NCI-H2081 (cell line): ENCODE measurements at places on chromosomes 3 and 15.
A peak's percentile ranks its signal among the peaks of the same experiment; 100 is the strongest.

- DNase-seq: no peak
Observed at GRCh38 chr3:147518465-147518864, 109.3 kb downstream of the ZIC1 start.

DNA sequence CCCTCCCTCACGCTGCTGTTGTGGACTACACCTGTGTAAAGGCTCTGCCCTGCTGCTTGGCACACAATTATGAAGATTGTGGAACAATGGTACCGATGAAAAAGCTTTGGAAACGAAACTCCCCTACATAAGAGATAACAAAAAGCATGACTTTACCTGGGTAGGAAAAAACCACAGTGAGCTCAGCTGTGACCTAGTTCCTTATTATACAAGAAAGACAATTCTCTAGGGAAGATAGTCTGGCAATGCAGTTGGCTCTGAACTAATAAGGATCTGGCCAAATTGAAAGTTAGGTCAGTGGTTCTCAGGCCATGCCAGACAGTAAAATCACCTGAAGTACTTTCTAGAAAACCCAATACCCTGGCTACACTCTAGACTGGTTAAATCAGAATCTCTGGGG lies 16.1 kb downstream of the CLEC3B start:
- no peak for DNase-seq

DNA sequence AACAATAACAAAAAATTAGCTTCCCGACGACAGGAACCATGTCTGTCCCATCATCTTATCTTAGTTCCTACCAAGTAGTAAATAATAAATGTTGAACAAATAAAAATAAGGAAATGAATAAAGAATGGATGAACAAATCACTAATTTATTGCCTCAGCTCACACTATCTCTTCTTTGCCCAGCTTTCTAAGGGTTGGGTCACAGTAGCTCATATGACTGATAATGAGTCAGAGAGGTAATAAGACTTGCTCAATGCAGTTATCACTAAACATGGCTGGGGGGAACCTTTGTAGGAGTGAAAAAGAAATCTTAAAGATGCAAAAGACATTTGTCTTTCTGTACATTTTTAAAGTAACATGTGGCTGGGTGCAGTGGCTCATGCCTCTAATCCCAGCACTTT lies 182.2 kb downstream of the WDR76 start:
- no peak for DNase-seq

- DNase-seq: no peak
Observed at GRCh38 chr3:56825567-56826438, 24.1 kb upstream of the ARHGEF3 start.

- peak; percentile 85 for DNase-seq
Observed at GRCh38 chr3:122679085-122679881, 1.4 kb upstream of the PARP14 start.

DNA sequence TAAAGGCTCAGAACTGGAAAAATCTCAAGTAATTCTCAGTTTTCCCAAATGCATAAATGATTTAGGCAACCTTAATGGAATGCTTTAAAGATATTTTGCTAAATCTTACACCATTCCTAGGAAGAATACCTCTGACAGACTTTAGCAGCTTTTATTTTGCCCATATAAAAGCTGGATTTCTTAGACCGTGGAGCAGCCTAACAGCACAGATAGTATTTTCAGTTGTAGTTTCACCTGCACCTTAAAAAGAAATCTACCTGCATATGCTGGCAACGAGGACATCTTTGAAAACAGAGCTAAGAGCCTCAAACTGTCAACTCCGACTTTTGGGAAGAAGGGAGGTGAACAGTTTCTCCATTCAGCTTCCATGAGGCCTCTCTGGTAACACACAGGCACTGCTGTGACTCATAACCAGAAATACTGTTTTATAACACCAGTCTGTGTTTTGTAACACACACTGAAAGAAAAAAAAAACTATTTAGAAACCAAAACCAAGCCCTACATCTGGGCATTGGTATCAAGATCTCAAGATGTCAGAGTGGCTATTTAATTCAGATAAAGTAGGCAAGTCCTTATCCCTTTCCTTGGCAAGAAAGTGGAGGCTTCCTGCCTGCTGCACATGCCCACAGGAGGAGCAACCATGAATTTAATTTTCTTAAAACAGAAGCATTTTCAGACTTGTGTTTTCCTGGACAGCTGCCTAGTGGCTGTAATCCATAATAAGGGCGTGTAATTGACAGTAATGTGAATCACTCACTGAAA lies 181.5 kb upstream of the ICE2 start:
- DNase-seq: no peak

- DNase-seq: no peak
Observed at GRCh38 chr15:68301301-68301700, 23.8 kb downstream of the FEM1B start.

DNA sequence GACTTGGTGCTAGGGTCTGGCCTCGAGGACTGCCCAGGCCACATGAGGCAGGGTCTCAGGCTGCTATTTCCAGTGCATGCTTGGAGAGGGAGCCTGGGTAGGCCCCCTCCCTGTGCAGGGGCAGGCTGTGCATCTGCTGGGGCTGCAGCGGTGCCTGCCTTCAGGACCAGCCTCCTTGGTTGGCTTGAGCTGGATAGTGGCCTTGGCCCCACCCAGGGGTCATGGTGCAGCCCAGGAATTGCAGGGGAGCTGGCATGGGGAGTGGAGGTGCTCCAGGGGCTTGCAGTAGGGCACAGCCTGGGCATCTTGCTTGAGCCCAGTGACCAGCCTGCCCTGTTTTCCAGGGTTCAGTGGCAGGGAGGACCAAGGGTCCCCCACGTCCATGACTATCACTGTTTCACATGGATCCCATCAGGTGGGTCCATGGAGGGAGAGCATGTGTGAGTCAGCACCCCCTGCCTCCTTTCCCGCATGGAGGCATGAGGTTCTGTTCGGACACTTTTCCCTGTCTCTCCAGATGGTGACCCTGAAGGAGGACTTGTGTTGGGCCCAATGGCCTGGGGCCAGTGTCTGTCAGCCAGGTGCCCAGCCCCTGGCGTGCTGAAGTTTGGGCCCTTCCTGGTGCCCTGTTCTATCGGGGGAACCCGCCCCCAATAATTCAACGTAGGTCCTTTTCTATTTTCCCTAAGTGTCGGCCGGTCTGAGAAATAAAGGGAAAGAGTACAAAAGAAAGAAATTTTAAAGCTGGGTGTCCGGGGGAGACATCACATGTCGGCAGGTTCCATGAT lies 218.6 kb downstream of the SNRPN start:
- no peak for DNase-seq

DNA sequence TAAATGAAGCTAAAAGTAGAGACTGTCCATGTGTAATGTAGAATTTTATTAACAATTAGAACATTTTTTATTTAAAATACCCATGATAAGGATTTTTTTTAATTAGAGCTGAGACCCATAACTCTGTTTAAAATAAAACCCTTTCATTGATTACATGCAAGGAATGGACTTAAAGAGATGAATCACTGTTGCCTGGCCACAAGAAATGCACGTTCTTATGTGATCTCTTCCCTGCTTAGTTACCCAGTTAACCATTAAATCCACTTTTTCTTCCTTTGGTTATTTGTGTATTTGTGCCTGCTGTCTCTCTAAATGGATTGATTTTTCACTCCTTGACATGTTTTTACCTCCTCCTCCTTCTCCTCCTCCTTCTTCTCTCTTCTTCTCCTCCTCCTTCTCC lies 83.3 kb upstream of the SLITRK3 start:
- no peak for DNase-seq

DNA sequence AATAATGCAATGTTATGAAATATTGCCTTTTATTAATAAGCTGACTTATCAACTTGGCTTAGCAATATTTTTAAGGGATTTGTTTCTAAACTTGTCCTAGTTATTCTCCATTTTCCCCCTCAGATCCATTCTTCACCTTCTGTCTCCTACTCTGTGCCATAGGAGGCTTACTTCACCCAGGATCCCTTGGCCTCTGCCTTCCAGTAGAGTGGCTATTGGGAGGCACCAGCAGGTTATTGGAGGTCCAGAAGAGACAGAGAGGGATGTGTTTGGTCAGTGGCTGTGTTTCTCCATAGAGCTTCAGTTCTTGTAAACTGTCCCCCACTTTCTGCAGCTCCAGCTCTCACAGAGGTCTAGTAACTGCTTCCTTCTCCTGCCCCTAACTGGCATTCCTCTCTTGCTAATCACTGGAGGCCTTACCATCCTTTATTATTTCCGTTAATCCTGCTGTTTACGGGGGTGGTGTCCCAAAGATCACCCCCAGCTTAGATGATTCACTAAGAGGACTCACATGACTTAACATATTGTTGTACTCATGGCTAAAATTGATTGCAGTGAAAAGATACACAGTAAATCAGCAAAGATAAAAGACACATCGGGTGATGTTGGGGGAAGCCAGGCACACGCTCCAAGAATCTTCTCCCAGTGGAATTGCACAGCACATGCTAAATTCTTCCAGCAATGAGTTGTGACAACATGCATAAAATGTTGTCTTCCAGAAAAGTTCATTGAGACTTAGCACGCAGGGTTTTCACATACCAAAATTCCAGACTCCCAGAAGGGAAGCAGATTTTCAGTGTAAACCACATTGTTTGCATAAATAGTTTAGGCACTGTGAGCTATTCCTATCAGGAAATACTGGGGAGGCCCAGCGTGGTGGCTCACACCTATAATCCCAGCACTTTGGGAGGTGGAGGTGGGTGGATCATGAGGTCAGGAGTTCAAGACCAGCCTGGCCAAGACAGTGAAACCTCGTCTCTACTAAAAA lies 67.5 kb downstream of the RPL22L1 start:
- DNase-seq: no peak

GRCh38 chr15:81072551-81072950 lies 61.5 kb upstream of the CFAP161 start:
- DNase-seq: no peak

DNA sequence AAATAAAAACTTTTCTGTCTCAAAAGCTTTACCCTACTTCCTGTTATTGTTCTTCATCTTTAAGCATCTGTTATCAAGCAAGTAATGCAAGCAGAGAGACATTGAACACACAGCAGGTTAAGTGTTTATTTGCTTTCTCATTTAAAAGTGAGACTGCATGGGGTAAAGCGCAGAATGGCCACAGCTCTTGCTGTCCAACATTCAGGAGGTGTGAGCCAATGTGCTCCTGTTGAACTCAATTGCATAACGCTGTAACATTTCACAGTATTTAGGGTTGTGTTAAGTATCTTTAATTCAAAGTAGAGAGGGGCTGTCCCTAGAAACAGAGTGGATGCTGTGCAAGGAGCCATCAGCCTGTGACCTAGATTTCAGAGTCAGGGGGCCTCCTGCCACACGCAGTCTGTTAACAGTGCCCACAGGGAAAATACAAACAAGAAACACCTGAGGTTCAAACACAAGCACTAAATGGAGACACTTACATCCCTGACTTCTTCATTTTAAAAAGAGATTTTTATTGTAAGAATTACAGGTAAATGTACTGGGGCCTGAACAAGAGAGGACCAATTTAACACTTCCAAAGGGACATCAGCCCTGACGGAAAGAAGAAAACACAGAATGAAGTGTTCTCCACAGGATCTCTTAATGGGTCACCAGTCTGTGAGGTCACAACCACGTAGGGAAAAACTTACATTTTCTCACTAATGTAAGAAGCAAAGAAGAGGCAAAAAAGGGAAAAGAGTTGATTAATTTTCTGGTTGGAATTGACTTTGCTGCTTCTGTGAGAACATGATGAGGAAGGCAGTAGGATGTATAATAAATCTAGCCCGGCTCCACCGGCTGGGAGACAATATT lies 815.1 kb downstream of the VGLL3 start:
- peak; percentile 15 for DNase-seq

DNA sequence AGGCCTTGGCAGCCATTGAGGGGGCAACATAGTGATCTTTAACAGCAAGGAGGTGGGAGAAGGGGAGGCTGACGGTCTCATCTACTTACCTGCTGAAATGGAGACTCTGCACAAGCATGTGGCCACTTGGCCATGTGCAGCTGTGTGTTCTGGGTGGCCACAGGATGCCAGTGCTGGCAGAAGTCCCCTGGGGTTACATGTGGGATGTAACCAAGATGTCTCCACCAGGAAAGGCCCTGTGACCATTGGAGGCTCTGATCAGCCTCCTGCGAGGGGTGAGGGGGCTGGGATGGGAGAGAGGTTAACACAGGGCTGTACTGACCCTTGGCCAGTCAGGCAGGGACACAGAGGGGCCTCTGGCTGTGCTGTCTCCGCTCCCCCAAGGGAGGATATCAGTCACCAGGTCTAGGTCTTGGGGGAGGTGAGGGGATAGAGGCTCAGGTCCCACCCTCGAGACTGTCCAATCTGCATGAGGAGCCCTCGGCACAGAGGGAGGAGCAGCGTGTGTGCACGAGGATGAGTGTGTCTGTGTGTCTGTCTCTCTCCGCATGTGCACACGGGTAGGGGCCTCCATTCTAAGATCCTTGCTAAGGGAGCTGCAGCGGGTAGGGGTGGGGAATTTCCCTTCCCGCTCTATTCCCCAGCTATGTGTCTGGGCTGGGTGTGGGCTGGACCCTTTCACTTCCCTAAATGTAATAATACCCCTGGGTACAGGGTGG lies 19.5 kb downstream of the PRKCD start:
- DNase-seq: no peak

GRCh38 chr3:65344444-65344843 lies 656.6 kb upstream of the ADAMTS9 start:
- DNase-seq: no peak

DNA sequence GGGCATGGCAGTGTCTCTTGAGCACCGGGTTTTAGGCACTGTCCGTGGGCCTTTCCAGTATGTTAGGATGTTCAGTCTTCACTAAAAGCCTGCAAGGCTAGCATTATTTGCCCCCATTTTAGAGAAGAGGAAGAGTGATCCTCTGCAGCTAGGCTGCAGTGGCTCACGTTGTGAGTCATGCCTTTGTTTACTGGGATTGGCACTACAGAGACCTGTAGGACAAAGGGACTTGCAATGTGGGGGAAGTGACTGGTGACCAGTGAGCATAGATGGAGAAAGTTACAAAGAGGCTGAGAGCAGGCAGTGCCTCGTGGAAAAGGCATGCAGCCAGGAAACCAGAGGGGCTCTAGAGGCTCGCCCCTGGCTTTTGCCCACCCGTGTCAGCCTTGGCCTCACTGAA lies 26.8 kb upstream of the CPNE9 start:
- DNase-seq: no peak

DNA sequence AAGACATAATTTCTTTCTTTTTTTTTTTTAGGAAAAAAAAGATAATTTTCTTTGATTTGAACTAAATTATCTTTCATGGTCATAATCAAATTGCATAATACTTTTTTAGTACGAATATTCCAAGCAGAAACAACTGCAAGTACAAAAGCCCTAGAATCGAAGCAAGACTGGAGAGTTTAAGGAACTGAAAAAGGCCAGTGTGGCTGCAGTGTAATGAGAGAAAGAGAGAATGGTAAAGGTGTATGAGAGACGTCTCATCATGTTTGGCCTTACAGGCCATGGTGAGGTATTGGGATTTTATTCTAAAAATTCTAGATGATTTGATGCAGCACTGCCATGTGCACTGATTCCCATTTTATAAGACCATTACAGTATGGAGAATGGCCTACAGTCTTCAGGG lies 180.9 kb downstream of the SUCNR1 start:
- DNase-seq: no peak

DNA sequence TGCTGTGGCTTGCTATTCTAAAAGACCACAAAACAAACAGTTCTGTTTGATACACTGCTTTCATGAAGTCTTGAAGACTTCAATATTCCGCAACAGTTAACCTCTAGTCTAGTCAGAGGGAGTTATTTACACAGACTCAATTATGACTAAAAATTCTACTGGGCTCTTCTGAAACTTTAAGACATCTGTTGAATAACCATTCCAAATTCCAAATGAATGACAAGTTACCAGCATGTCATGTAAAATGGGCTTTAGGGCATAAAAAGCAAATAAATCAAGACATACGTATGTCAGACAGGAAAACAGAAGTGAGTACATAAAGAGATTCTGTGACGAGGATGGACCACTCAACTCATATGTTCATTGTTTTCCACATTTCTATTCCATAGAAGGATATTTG lies 93.9 kb downstream of the PLOD2 start:
- DNase-seq: no peak
